ENCODE measurements at places on chromosomes 1 and 21.

DNA sequence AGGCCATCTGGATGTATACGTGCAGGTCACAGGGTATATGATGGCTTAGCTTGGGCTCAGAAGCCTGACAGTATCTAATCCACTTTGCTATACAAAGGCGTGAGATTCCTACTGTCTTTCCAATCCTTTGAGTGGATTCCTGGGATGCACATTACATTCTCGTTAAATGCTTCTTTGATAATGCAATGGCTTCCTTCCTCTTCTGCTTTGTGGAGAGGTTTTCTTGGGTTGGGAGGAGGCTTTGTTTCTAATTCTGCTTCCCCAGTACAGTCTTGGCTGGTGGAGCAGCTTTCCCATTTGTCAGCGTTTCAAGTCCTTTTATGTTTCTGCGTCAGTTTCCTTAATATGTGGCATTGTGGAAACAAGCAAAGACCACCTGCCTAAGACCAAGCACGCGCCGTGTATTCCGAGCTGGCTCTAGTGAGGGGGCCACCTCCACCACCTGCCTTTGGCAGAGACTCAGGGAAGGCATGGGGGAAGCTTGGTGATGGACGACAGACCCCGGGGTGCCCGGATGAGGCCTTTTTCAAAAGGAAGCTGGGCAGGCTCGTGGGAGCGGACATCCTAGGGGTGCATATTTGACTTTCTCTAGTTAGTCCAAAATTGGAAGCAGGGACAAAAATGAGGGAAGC lies 72.7 kb downstream of the WDR4 start:
- DNase-seq, result peak; percentile 27

- DNase-seq, result no peak
These were observed 24.9 kb upstream of the MAN1A2 start for GRCh38 chr1:117342397-117342796.

DNA sequence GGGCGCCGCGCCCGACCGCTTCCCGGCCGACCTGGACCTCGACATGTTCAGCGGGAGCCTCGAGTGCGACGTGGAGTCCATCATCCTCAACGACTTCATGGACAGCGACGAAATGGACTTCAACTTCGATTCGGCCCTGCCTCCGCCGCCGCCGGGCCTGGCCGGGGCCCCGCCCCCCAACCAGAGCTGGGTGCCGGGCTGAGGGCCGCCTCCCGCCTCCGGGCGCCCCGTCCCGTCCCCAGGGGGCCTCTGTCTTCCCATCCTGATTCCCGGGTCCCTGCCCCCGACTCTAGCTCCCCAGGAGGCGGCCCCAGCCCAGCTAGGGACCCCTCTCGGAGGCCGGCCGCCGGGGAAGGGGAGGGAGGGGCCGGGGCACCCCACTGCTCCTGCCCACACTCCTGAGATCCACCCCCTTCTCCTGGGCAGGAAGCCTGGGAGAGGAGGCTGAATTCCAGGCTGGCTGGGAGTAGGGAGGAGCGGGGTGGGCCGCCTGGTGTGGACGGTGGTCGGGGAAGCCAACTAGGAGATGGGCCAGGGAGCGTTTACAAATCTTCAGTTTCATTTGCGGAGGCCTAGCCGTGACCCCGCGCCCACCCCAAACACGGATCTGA lies 21.4 kb downstream of the FOXO6 start:
- no peak for DNase-seq

DNA sequence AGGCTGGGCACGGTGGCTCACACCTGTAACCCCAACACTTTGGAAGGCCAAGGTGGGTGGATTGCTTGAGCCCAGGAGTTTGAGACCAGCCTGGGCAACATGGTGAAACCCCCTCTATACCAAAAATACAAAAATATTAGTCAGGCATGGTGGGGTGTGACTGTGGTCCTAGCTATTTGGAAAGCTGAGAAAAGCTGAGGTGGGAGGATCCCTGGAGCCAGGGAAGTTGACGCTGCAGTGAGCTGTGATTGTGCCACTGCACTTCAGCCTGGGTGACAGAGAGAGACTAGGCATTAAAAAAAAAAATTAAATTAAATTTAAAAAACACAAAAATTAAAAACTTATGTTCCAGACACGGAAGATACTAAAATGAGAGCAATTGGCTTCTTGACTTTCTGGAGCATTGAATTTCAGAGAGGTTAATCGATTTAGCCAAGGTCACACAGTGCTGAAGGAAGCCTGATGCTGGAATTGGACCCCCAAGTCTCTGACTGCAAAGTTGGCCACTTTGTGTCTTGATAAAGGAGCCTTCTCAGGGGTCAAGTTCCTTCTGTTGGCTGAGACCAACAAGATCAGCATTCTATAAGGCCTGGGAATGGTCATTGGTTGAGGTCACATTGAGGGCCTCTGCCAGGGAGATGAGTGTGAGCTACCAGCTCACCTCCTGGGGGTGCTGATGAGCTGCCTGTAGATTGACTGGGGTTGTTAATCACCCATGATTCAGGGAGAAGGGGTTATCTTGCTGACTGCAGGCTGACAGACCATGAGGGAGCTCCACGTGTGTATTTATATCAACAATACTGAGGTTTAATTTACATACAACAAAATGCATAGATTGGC lies 54.3 kb downstream of the RPS6KA1 start:
- DNase-seq, result peak; percentile 83

- peak; percentile 41 for DNase-seq
These were observed 29.4 kb downstream of the CLDN14 start for GRCh38 chr21:36450511-36450910.

- DNase-seq, result no peak
These were observed 76.5 kb upstream of the NFIA start for GRCh38 chr1:61005614-61006580.

DNA sequence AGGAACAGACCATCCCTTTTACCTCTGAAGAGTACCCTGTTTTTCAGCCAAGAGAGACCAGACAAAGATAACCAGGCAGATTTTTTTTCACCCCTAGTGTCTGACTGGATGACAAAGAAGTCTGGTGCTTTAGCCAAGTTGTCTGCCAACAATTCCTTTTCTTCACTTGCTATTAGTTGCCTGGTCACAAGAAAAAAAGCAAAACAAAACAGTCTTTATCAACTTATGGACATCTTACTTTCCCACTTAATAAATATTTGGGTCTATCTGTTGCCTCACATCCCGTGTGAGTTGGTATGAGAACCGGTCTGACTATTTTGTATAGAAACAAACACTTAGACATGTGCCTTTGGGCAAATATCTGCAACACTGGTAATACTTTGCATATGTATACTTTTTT lies 662.9 kb downstream of the PLPP3 start:
- DNase-seq, result no peak

- peak; percentile 23 for DNase-seq
These were observed 36.5 kb downstream of the GIPC2 start for GRCh38 chr1:78081980-78082860.

- no peak for DNase-seq
These were observed 5.1 kb downstream of the SH2D1B start for GRCh38 chr1:162406811-162407210.

GRCh38 chr1:19204446-19205266 lies 5.4 kb downstream of the UBR4 start:
- peak; percentile 36 for DNase-seq

- no peak for DNase-seq
These were observed 411.8 kb upstream of the ESRRG start for GRCh38 chr1:217134857-217135568.

DNA sequence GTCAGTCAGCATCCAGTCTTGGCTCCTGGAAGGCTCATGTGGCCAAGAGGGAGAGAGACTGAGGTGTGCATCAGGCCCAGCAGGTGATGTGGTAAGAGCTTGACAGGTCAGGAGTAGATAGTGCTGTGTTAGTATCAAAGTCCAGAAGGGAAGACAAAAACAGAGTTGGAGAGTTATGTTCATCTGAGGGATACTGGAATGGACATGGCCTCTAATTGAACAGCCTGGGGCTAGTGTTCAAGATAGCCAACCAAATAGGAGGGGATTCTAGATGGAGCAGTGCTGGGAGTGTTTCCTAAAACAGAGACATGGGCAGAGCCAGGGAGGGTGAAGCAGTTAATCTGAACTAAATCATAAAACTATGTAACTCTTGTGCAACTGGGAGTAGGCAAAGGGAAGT lies 120.7 kb upstream of the MARK1 start:
- DNase-seq, result no peak

DNA sequence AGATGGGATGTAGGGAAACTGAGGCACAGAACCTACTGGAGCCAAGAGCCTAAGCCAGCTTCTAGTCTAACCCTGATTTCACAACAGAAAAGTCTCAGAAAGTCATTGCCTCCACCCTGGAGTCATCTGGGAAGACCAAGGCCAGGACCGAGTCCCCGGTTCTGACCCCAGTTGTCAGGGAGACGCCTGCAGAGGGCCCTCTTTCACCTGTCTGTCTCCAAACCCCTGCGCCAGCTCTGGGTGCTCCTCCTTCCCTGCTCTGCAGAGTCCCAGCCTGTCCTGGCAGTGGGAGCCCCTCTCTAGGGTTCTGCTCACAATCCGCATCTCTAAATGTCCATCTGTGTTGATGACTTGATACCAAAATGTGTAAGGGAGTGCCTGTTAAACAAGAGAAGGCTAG lies 149.7 kb downstream of the PGBD5 start:
- DNase-seq, result no peak

DNA sequence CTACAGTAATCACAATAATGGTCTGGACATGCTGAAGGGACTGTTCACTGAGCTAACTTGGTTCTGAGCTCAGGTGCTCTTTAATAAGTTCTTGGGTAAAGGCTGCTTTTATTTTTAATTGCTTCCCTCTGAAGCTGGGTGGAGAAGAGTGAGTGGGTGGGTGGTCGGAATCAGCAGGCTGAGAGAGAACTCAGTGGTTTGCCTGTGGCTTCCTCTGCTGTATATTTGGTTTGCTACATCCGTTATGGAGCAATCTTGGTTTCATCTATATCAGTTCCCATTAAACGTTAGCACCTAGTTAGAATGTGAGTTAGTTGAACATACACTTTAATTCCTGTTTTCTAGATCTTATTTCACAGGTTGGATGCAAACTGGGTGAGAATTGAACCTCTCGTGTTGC lies 23.3 kb downstream of the CNIH4 start:
- peak; percentile 69 for DNase-seq

DNA sequence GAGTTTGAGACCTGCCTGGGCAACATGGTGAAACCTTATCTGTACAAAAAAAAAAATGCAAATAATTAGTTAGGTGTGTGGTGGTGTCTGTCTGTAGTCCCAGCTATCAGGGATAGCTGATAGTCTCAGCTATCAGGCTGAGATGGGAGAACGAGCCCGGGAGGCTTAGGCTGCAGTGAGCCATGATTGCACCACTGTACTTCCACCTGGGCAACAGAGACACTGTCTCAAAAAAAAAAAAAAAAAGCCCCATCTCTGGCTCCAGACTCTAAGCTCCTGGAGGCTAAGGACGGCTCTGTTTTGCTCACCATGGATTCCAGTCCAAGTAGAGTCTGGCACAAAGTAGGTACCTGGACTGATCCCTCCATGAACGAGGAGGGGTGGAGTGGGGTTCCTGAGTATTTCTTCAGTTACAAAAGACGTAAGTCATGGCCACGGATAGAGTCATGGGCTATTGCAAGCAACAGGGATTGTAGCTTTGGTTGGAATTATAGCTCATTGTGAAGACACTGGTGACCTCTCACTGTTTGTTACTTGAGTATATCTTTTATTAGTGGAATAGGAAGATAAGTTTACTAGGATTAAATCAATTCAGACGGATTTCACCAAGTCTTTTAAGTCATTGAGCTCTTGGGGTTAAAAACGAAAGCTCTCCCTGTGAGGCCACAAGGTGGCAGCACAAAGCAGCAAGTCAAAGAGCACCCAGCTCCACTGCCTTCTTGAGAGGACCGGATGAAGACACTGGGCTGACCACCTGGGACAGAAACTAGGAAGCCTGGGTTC lies 35.6 kb upstream of the TMEM61 start:
- DNase-seq, result peak; percentile 68

DNA sequence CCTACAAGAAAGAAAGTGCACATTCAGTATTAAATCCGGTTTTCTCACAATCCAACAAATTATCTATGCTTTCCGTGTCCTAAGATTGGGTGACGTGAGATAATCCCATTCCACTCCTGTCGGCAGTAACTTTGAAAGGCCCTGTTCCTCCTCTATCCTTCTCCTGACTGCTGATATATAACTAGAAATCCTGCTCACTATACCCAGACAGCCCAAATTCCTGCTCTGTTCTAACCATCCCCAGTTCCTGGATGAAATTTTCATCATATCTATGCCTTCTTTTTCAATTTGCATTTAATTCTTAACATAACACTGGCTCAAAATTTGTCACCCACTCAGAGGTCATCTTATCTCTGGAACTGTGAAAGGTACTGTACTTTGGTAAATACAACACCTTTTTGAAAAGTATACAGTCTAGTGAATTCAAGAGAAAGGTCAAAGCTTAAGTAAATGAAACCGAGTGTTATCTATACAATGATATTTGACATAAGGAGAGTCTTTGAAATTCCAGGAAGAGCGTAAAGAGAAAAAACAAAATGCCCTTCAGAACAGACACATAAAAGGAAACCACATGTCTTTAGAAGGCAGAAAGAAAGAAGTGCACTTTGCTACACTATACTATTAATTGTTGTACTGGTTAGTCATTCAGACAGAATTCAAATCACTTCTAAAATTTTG lies 200.5 kb upstream of the NEGR1 start:
- no peak for DNase-seq

GRCh38 chr1:973459-974292 lies 7.4 kb downstream of the PLEKHN1 start:
- DNase-seq, result no peak

GRCh38 chr1:14561014-14561693 lies 37.3 kb upstream of the KAZN start:
- DNase-seq, result no peak

DNA sequence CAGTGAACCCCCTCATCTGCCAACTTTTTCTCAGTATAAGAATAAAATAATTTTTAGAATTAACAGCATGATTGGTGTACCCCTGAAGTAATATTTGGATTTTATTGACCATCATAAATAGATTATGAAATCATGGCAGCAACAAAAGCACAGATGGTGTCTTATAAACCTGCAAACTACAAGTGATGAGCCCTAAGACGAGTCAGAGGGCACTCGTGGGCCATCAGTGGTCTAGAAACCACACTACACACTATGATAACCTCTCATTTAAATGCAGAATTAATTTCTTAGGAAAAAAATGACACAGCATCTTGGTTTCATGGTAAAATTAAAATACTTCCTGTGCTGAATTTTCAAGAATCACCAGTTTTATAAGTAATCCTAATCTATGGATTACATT lies 312.4 kb downstream of the PTBP2 start:
- no peak for DNase-seq

DNA sequence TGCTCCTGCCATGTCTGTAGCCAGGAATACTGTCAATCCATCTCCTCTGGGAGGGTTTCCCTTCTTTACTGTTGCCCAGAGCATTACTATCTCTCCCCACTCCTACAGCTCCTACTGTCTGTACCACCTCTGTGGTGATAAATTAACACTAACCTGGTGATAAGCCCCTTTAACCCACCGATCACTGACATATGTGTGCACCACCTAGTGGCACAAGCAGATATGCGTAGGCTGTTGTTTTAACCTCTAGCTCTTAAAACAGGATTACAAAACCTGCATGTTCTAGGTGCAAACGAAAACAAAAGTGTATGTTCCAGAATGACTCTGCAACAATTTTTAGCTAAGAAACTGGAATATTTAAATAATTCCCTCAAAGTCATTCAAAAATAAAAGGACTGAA lies 93.9 kb upstream of the BEND5 start:
- DNase-seq, result no peak

All from inflammatory macrophage treated with lipopolysaccharide for 1 hour (primary cell).